ENCODE measurements at places on chromosomes 2 and 18.

GRCh38 chr2:218214116-218214515 lies 2.9 kb upstream of the ARPC2 start:
- DNase-seq = no peak

- no peak for DNase-seq
Observed at GRCh38 chr18:58562999-58563667, 65.8 kb downstream of the ALPK2 start.

DNA sequence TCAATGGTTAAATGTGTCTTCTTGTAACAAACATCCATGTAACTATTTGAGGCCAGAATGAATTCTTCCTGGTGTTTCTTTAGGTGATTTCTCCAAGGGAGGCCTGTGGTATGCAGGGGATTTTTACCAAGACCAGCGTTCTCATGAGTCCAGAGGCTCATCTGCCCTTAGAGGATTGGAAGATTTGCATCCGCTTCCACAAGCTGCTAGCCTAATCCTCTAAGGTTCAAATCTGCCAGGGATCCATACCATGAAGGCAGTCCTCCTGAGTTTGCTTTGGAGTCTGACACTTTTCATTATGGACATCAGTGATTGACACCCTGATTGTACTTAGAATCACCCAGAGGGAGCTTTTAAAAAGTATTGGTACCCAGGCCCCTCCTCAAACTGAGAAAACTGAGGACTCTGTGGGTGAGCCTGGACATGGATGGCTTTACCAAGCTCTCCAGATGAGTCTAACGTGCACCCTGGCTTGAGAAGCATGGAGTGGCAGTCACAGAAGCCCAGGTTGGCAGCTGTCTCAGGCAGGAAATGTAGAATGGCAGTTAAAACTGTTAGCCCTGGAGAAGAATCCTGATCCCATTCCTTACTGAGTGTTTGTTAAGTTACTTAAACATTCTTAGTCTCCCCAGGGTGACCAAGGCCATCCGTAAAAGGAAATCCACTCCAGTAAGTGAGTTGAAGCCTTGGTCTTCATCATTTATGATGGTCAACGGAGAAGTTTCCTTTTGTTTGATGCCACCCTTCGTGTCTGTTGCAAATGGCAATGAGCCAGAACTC lies 95.3 kb upstream of the RMDN2 start:
- DNase-seq = no peak

DNA sequence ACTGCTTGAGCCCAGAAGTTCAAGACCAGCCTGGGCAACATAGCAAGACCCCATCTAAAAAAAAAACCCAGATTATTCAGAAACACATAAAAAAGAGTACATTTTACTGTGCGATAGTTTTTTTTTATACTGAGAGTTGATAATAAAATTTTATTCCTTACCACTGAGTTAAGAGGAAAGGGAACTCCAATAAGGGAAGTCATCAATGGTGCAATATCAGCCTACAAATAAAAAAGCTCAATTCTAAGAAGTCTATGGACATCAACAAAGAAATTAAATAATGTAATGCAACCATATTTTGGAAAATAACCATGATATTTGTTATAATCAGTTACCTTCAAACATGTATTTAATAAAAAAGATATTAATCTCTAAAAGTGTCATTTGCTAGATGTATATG lies 46.6 kb downstream of the PIGN start:
- DNase-seq = no peak

GRCh38 chr2:76197842-76198448 lies 487.2 kb upstream of the GCFC2 start:
- DNase-seq = peak; percentile 56

GRCh38 chr2:108542071-108542470 lies 7.8 kb downstream of the LIMS1 start:
- DNase-seq = no peak

DNA sequence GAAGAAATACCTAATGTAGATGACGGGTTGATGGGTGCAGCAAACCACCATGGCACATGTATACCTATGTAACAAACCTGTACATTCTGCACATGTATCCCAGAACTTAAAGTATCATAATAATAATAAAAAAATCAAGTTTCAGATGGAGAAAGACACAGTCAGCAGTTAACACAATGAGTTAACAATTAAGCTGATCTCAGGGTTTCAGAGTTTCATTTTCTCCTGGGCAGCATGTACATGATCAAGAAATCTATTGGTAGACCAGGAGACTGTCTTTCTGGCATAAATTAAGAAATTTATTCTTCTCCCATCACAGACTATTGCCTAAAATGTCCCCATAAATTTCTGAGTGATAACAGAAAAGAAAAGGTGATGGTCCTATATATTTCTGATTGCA lies 155.3 kb downstream of the RAD51AP2 start:
- DNase-seq = no peak

DNA sequence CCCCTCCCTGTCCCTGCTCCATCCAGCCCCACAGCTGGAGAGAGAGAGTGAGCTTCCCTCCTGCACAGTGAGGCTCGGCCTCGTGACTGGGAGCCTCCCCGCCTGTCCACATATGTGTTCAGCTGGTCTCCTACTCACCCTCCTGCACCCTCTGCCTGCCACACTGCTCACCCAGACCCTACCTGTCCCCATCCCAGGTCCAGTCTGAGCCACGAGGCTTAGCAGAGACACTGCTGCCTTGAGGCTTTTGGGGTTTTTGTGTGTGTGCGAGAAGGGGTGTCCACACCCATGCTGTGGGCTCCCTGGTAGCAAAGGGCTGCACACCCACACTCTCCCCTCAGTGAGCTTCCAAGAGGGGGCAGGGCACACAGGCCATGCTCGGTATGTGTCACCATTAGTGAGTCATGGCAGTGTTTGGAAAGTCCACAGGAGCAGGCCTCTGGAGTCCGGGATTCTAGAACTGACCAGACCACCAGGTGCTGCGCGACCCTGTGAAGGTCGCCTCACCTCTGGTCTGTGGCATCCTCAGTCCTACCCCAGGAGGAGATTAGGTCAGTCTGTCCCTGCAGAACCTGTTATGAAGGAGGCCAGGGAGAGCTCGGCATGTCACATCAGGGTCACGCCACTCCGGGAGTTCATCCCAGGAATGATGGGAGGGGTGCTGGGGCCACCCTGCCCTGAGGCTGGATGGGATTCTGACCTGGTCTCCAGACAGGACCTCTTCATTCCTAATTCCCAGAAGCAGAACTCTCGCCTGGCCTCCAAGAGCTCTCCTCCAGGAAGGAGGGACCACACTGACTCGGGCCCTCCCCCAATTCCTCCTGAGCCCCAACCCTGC lies 39.9 kb upstream of the SMAD7 start:
- no peak for DNase-seq

GRCh38 chr18:38318416-38318815 lies 752.8 kb upstream of the CELF4 start:
- DNase-seq = no peak

GRCh38 chr2:147851244-147851930 lies 6.6 kb downstream of the ACVR2A start:
- no peak for DNase-seq

GRCh38 chr2:102142829-102143449 lies 393 bp downstream of the IL1R1 start:
- DNase-seq = no peak

- DNase-seq = no peak
Observed at GRCh38 chr2:20352230-20352578, 1.6 kb upstream of the PUM2 start.

DNA sequence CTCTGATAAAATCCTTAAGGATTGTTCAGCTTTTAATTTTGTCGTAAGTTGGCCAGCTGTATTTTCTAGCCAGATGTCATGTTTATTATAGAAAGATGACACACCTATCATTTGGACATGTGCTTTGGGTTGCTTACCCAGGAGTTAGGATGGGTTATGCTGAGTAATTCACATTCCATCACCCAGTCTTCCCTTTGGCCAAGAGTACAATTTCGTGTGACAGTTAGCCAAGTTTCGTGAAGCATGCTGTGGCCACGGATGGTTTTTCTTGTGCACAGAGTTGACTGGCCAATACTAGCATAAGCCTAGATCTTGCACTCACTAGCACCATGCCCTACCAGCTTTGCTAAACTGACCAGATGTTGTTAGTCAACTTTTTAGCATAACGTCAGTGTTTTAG lies 5.8 kb downstream of the MAPRE3 start:
- no peak for DNase-seq

GRCh38 chr18:8705238-8705960 lies at the start of gene MTCL1:
Gene MTCL1, plus strand, starts transcription at chr18:8705556. Its CDS starts 105 bp downstream, at chr18:8705661.
- DNase-seq = peak; percentile 30

- no peak for DNase-seq
Observed at GRCh38 chr2:152796941-152797340, 78.5 kb downstream of the ARL6IP6 start.

DNA sequence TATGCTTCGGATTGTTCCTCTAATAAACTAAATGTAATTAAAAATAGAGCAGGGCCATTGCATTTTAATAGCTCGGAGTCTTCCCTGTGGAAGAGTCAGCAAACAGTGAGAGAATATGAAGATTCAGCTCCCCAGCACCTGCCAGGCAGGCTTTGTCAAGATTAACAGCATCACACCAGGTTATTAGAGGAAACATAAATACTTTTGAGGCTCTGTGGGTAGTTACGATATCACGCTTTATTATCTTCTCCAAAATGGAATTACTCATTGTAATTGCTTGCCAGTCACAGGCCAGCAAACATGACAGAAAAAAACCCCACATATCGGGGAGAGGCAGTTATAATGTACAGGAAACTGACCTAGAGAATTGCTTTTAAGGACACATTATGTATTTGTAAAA lies 303.9 kb downstream of the CPS1 start:
- DNase-seq = no peak

DNA sequence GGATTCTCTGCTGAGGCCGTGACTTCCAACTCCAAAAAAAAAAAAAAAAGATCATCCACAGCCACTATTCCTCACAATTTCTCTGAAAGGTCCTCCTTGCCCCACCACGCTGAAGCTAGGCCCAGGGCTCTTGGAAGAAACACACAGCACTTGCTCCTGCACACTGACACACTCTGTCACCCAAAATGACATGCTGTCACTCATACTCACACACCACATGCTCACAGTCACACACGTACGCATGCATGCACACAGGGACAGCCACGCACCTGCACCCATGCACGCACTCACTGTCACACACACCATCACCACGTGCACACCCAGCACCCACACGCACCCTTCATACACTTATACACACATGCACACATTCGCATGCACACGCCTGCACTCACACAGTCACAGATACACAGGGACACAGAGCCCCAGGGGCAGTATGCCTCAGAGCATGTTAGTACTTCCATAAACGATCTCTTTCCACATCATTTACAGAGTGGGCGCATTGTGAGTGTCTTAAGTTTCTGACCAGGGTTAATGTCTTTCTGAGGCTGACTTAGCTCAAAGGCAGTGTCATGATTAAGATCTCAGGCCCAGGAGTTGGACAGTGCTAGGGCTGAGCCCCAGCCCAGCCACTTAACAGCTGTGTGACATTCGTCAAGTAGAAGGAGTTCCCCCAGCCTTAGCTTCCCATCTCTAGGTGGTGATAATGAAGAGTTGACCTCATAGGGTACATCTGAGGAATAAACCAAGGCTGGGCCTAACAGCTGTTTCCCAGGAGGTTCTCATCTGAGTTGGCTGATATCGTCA lies 93.4 kb downstream of the GLI2 start:
- no peak for DNase-seq

- DNase-seq = no peak
Observed at GRCh38 chr2:159013103-159013502, 44.7 kb downstream of the TANC1 start.

GRCh38 chr2:240628808-240629618 lies 3.7 kb downstream of the GPR35 start:
- DNase-seq = no peak

DNA sequence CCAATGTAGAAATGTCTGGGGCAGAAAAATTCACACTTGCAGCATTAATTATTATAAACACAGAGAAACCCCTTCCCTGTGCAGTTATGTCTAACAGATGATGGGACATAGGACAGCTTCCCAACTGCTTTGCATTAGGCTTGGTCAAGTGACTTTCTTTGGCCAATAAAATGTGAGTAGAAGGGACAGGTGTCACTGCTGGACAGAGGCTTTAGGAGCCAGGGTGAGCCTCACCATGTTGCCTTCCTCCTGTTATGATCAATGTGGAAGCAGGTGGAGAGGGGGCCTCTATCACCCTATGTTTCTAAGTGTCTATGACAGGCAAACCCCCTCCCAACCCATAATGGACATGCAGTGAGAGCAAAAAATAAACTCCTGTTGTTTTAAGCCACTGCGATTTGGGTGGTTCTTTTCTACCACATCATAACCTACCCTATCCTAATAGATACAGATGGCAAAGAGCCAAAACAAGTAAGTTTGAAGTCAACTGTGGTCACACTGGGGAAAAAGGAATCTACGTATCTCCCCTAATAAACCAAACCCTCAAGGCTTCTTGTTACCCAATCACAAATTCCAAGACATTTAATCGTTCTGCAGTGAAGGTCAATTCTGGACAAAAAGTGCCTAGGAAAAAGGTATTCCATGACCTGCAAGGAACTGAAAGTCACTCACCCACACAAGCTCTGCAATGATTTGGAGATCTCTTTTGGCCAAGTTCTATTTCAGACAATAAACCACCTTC lies 28.6 kb upstream of the POU3F3 start:
- DNase-seq = no peak

DNA sequence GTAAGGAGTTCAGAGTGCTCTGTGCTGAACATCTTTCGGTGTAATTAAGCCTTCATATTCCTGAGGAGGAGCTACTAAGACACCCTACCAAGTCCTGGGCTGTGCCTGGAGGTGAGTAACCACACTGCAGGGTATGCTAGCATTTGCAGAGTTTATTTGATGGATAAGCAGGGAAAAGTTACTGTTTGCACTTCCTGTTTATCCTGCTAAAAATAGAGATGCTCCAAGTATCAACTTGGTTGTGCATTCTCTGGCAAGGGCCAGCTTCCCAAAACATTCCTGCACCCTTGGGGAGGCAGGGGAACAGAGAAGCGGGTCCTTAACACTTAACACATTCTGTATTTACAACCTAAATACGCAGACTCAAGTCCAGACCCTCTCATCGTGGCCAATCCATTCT lies 49.8 kb downstream of the PARD6G start:
- DNase-seq = no peak

GRCh38 chr2:200619279-200619678 lies 33.5 kb downstream of the AOX1 start:
- DNase-seq = no peak

DNA sequence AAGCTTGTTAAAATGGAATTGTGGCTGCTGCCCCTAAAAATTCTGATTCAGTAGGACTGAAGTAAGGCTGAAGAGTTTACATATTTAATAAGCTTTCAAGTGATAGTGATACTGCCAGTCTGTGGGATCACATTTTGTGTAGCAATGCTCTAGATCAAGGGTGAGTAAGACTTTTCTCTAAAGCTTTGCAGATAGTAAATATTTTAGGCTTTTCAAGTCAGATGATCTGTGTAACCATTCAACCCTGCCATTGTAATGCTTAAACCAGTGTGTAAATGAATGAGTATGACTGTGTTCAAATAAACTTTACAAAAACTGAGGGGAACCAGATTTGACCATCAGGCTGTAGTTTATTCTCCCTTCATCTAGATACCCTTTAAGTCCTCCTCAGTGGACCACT lies 92.7 kb downstream of the PIK3C3 start:
- no peak for DNase-seq

Data from activated naive CD8-positive, alpha-beta T cell treated with anti-CD3 and anti-CD28 coated beads, Interleukin-2, amount 50 U/mL, for 24 hours (primary cell).